Stimulated activated CD8-positive, alpha-beta memory T cell treated with anti-CD3 and anti-CD28 coated beads, Interleukin-15, amount 100 ng/mL, for 1 hour (primary cell): ENCODE measurements at places on chromosomes 16 and 17.

- DNase-seq, result no peak
These were observed 17.4 kb downstream of the LASP1NB start for GRCh38 chr17:38942696-38943334.

DNA sequence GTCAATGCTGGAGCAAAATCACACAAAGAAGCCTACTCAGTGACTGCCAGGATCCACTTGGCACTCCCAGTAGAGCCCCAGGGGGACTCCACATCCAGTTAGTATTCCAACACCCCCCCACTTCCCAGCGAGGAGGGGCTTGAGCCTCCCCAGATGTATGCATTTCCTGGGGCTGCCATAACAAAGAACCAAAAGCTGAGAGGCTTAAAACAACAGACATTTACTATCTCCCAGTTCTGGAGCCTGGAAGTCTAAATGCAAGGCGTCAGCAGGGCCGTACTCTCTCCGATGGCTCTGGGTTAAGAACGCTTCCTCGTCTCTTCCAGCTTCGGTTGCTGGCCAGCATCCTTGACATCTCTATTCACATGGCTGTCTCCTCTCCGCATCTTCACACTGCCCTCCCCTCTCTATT lies 23.0 kb upstream of the GNA13 start:
- no peak for DNase-seq

GRCh38 chr16:27706866-27707685 lies 157.1 kb downstream of the KATNIP start:
- no peak for DNase-seq

DNA sequence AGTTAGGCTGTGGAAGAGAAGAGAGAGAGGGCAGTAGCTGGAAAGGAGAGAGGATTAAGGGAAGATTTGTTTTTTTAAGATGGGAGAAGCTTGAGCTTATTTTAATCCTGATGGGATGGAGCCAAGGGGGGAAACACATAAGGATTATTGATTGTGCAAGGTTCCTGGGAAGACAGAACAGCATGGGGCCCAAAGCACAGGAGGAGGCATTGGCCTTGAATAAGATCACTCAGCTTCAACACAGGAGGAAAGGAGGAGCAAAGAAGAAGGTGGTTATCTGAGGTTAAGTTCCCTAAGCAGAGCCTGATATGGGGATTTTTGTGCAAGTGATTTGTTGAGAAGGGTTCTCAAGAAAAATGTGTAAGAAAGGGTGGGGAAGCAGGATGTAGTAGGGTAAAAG lies 169.8 kb downstream of the ABCC12 start:
- DNase-seq, result no peak

DNA sequence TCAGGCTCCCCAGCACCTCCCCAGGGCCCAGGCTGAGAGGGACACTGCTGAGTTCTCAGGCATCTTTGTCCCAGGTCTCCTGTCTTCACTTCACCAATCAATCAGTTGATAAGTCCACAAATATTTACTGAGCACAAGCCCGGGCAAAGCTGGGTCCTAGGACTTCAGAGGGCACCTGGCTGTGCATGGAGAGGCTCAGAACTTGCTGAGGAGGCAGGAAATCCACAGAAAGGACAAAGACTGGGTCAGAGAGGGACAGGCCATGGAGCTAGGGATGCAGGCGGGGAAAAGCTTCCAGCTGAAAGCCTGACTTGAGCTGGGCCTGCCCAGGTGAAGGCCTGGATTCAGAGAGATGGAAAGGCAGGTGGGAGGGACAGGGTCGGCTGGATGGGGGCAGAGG lies 33.2 kb upstream of the C1QL1 start:
- no peak for DNase-seq

- no peak for DNase-seq
These were observed 4.4 kb upstream of the NT5C start for GRCh38 chr17:75135946-75136345.

DNA sequence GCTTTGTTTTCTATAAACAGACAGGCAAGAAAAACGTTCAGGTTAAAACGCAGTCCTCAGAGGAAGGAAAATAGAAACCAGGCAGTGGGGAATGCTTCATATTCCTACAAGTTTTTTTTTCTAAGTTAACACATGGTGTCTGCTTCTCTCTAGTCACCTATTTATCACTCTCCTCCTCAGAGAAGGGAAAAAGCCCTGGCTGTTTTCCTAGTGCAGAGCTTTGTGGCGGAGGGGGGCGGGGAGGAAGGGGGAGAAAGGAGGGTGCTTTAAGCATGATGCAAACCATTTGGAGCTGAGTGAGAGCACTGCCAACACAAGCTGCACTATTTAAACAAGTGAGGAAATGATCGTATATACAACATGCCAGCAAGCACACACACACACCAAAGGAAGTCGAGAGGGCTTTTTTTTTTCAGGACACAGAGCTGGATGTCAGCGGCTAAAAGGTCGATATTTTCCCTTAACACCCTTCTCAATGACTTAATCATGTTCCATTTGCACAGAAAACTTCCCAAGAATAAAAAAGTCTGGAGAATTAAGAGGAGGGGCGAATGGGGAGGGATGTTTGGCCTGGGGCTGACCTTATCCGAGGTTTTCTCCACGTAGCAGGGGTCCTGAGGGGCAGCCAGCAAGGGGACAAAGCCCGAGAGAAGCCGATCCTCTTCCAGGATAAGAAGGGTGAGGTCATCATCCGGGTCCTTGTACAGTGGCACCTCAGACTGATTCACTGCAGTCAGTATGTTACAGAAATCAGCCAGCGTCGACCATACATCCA lies 117.4 kb downstream of the HIC1 start:
- DNase-seq, result no peak

- DNase-seq, result no peak
These were observed 7.9 kb downstream of the KCTD5 start for GRCh38 chr16:2689968-2690801.

GRCh38 chr16:66894948-66895688 lies 14.8 kb downstream of the PDP2 start:
- peak; percentile 22 for DNase-seq

GRCh38 chr17:36731811-36732210 lies 130.4 kb downstream of the MRM1 start:
- DNase-seq, result no peak

GRCh38 chr16:29141586-29142324 lies 156.9 kb downstream of the LAT start:
- DNase-seq, result no peak

- no peak for DNase-seq
These were observed 2277.7 kb downstream of the TP53TG3F start for GRCh38 chr16:35737076-35737475.

DNA sequence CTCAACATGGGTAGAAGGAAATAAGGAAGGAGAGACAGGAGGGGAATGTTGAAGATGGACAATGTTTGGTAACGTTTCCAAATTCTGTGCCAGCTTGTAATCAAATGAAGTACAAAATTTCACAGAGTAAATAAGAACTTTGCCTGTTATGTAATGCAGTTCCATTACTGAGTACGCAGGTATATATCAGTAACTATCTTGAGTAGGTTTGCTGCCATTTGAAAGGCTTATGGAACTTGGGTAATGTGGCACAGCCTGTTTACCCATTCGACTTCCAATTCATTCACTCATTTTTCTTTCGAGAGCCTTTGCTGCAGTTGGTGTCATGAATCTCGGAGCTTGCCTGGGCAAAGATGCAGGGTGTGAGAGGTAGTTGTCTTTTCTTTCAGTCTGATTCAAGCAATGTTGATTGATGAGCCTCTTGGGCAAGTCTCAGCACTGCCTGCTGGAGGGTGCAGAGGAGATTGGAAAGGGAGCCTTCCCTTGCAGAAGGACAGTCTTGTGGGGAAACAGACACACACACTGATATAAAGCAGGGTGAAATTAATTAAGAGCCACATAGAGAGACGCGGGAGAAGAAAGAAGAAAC lies 53.4 kb downstream of the ZNF18 start:
- DNase-seq, result no peak

DNA sequence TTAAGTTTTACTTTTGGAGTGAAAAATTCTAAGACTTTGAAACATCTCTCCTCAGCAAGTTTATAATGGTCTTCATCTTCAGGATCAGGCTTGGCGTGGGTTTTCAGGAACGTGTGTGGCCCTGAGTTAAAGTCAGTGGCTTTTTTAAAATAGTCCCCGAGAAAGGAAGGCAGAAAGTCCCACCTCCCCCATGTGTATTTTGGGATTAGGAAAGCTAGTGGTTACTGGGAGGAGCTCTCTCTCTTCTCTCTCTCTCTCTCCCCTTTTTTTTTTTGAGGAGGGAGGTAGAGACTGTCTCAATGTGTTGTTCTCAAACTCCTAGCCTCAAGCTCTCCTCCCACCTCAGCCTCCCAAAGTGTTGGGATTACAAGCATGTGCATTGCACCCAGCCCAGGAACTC lies 213.2 kb downstream of the IRX3 start:
- DNase-seq, result no peak

DNA sequence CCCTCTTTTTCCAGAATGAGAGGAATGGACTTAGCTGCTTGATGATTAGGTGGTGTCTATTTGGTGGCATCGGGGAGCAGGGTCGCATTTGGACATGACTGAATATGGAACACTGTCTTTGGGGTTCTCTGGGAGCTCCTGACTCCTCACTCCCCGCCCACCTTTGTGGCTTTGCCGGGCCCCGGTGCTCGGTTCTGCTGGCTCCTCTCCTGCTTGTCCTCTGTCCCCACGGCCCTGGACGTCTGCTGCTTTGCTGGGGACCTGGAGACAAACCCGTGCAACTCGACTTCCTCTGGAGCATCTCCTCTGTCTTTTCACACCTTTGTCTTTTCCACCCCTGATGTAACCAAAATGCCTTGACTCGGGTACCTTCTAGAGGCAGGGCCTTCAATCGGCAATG lies 135.7 kb downstream of the IRX3 start:
- no peak for DNase-seq

DNA sequence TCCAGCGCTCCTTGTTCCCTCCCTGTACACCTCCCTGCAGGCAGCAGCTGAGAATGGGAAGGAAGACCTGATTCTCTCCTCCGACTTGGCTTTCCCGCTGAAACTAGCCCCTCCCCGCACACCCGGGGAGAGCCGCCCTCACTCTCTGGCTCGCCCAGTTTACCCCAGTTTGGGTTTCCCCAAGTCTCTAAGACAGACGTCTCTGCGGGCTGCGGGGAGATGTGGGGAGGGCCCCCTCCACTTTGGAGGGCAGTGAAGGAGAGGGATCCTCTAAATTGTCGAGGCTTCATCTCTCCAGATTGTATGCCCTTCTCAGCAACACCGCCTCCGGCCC lies 797 bp downstream of the GRB7 start:
- DNase-seq, result peak; percentile 15

DNA sequence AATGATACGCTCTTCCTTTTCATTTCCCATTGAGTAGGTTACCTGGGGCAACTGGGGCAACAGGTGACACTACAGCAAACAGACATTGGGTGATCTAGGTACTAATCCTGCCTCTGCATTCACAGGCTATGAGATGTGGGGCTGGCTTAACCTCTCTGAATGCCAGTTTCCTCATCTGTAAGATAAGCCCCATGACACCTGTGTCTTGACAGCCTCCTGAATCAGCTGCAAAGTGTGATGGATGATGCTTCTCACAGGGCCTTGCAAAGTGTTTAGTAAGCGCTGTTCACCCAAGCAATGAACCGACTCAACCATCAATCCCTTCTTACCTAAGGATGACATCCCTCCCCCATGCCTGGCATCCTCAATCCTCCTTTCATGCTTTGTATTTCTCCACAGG lies 322.8 kb downstream of the XYLT1 start:
- no peak for DNase-seq

DNA sequence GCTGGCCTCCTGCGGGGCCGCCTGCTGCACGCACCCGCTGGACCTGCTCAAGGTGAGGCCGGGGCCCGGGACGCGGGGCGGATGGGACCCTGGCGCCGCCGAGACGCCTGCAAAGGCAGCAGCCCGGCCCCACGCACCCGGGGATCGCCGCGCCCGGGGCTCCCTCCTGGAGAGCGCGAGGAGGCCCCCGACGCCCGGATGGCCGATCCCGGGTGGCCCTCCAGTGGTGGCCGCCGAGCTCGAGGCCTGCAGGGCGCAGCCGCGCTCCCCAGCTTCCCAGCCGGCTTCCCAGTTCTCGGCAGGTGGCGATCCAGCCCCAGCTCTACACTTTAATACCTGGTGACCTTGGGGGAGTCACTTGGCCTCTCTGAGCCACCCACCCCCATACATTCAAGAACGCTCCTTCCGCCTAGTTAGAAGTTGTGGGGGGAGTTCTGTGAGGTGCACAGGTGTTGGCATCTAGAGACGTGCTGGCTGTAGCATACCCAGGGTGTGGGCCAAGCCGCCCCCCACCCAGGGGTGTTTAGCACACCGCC lies 452 bp downstream of the SLC25A10 start:
- DNase-seq, result no peak

- DNase-seq, result no peak
These were observed at the start of gene ADORA2B for GRCh38 chr17:15944759-15945526. Gene ADORA2B (plus strand): TSS chr17:15945130. CDS start chr17:15945249, 119 bp downstream.

DNA sequence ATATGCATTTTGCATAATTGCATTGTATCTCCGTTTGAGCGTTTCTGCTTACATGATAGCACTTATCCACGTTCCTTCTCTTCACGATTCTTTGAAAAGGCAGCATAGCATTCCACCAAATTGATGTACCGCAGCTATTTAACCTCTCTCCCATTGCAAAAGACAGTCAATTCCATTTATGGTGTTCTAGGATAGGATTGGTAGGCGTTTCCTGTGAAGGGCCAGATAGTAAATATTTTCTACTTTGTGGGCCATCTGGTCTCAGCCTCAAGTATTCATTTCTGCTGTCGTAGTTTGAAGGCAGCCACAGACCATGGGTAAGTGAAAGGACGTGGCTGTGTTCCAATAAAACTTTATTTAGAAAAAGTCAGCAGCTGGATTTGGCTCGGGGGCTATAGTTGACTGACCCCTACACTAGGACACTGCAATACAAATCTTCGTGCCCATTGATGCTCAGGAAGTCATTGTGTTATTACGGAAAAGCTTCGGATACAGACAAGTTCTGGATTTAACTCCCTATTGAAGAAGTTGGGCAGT lies 10.1 kb downstream of the SNX29 start:
- no peak for DNase-seq

DNA sequence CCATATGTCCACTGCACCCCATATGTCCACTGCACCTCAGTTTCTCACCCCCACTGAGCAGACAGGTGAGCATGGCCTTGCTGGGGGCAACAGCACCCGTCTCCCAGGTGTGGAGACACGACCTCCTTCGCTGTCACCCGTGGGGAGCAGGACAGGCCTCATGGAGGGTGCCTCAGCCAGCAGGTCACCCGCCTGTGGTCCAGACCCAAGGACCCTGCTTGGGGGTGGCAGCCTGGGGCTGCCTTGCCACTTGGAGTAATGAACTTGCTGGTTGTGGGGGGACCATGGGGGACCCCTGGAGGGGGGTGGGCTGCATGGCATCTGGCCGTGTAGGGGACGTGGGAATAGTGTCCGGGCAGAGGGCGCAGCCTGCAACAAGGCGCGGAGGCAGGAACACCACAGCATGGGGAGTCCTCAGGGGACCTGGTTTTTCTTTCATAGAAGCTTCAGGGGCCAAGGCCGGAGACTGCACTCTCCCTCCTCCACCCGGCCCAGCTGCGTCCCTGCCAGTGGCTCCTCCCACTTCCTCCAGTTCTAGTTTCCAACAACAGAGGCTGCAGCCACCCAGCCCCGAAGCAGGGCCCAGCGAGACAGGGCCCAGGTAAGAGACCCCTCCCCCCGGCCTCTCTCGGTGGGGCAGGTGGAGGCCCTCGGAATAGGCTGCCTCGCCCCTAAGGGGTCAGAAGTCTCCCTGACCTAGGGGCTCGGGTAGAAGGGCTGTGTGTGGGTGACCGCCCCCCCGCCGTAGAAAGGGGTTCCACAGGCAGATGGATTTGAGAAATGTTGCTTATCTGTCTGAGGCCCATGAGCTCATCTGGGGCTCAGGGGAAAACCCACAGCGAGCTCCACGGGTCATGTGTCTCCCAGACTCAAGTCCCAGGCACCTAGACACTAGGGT lies at the start of gene NHLRC4:
TSS of gene NHLRC4 (plus strand) at position 531 of the 898 bp plus-strand sequence. CDS start 1,043 bp downstream, outside the sequence.
- DNase-seq, result no peak
